ENCODE measurements at places on chromosomes 12 and 14.

- no peak for DNase-seq
Observed at GRCh38 chr12:97313471-97314190, 149.0 kb upstream of the RMST start.

GRCh38 chr14:77498120-77498979 is at the start of gene ISM2:
ISM2 (minus strand) TSS chr14:77498816; CDS start chr14:77498793, 23 bp downstream.
- DNase-seq = no peak

DNA sequence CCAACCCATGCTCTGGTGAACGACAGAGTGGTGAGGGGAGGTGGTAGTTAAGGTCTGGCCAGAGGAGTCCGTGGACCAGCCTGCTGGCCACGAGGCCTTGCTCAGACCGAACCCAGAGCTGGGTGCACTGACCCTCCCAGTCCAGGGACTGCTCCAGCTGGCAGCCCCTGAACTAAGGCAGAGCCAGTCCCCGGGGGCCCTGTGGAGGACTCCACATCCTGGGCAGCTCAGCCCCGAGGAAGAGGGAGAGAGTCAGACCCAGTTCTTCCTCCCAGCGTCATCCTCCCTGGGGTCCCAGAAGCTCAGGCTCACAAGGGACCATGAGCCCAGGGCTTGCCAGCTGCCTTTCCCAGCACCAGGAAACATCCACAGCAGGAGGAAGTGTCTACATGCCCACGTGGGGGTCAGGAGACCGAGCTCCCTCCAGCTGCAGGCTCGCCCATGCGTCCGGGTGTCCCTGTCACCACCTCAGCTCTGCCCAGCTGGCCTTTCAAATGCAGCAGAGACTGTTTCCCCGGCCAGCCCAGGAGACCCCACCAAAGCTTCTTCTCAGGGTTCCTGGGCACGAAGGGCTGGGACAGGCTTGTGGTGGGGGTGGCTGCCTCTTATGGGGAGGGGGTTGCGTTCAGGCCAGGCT is 194.4 kb downstream of the KIF26A start:
- no peak for DNase-seq

DNA sequence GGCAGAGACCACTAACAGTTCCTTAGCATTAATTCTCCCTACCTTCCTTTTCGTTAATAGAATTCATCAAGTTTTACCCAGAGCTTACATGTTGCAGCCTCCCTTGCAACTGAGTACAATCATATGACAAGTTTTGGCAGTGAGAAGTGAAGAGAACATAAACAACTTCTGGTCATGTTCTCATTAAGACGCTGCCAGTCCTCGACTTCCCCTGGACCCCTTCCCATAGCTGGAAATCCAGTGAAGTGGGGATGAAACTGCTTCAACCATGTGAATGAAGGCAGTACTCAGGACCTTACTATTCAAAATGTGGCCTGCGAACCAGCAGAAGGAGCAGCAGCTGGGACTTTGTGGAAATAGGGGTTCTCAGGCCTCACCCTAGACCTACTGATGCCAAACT is 133.9 kb downstream of the SPTSSA start:
- no peak for DNase-seq

DNA sequence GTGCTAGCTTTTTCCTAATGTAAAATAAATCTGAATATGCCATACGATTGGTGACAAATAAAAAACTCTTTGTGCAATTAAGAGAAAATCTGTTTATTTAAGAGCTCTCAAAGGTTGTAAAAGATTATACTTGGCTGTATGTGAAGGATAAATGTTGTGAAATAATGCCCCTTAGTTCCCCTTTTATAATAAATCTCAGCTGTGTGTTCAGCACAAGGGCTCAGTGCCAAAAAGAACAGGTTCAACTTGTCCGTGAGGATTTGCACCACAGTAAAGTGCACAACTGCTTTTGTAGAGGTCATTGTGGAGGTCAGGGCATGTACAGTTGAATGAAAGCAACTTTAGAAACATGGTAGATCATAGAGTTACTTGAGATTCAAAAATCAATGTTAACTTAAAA is 118.6 kb downstream of the TRMT5 start:
- no peak for DNase-seq

DNA sequence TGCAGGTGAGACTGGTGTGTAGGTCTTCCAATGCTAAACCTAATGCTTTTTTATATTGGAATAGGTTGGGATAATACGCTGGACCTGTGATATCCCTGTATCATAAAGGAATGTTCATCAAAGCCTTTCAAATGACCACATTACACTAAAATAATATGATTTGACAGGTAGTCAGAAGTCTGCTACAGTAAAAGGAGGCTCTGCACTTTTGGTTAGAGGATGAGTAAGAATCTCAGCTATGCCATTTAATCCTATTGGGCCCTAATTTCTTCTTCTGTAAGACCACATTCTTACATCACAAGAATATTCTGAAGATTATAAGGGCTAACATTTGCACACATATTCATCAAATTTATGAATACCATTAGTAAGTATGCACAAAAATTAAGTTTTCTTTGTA is 250.5 kb upstream of the FLRT2 start:
- no peak for DNase-seq

GRCh38 chr14:59247801-59248584 is 59.5 kb downstream of the DAAM1 start:
- no peak for DNase-seq

DNA sequence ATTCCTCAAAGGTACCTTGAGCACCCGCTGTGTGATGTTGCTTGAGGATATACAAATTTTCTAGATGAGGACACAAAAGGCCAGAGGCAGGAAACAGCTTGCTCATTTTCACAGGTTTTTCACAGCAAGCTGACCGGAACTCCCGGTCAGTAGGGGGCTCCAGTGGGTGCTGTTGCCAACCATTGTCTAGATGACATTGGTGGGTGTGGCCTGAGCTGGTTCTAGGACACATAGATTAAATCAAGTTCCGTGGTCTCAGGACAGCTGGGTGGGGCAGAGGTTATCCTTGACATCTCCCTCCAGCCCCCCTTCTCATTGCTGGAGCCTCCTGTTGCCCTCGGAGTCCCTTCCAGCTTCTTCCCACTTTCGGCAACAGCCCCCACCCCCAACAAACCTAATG is 153.6 kb upstream of the FKBP4 start:
- DNase-seq = no peak

GRCh38 chr14:103870891-103871595 is 23.7 kb upstream of the PPP1R13B start:
- DNase-seq = no peak

Data from GOT3 (cell line).